Stimulated activated naive B cell treated with anti-CD40 and anti-IgM and Interleukin-4, amounts not matched to agents 10 μg/mL and 1 μg/mL and 100 μg/mL, for 72 hours (primary cell): ENCODE measurements at places on chromosomes 5 and 9.

DNA sequence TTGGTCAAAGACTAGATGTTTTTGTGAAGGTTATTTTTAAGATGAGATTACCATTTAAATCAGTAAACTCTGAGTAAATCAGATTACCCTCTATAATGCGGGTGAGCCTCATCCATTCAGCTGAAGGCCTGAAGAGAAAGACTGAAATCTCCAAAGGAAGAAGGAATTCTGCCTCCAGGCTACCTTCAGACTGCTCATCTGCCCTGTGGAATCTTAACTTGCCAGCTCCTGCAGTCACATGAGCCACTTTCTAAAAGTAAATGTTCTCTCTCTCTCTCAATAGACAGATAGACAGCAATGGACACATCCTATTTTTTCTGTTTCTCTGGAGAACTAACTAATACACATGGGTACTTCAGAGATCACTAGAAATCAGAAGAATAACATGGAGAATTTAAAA lies 182.8 kb downstream of the CFAP90 start:
- no peak overlapping the region for H3K4me3 ChIP-seq
- H3K27me3 ChIP-seq, result no peaks in the 10 kb centered on the region
- no peak for DNase-seq
- no peaks in the 10 kb centered on the region for H3K4me1 ChIP-seq
- no peaks in the 10 kb centered on the region for H3K36me3 ChIP-seq

DNA sequence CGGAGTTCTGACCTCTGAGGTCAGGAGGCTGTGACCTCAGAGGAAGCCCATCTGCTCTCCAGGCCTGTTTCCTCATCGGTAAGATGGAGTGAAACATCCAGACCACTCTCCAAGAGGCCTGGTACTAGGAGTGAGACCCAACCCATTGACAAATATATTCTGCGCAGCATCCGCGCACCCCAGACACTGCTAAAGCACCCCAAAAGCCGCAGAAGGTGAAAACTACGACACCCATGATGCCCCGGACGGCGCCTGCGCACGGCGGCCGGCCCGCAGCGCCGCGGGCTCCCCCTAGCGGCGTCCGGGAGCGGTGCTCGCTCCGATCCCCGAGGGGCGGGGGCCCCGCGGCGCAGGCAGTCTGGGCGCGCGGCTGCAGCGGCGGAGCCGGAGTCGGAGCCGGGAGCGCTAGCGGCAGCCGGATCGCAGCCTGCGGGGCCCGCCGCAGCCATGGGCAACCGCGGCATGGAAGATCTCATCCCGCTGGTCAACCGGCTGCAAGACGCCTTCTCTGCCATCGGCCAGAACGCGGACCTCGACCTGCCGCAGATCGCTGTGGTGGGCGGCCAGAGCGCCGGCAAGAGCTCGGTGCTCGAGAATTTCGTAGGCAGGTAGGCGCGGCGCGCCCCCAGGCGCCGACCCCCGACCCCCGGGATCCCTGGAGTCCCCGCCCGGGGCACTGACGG lies at the start of gene DNM1:
TSS of gene DNM1 (plus strand) at position 356 of the 683 bp plus-strand sequence. CDS start at position 448, 92 bp downstream.
- peak within 1 kb of the TSS; percentile 73 for H3K4me3 ChIP-seq
- H3K4me1 ChIP-seq, result peaks cover 9% of the 10 kb centered on the region
- DNase-seq, result peak; percentile 54

GRCh38 chr9:125504616-125505015 lies 202.4 kb downstream of the MAPKAP1 start:
- peaks cover 4% of the 10 kb centered on the region for H3K4me1 ChIP-seq
- peaks cover 45% of the 10 kb centered on the region for H3K36me3 ChIP-seq
- no peaks in the 10 kb centered on the region for H3K27me3 ChIP-seq
- H3K4me3 ChIP-seq, result no peak overlapping the region

GRCh38 chr9:13369431-13369830 lies 89.9 kb upstream of the MPDZ start:
- H3K27ac ChIP-seq, result no peak overlapping the region
- H3K36me3 ChIP-seq, result no peaks in the 10 kb centered on the region

DNA sequence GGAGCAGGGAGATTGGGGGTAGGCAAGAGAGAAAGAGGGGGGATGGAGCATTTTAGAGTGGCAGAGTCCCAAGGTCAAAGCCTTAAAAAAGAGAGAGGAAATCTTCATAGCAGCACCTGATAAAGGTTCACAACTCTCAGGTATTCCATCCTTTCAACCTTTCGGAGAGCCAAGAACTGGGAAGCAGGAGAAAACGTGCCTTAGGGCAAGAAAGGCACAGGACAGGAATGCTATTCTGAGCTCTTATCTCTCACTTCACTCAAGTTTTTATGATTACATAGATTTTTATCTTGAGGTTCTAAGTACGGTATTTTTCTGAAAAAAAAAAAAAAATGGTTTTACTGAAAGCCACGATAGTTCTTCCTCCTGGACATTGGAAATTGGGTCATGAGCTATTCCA lies 34.5 kb upstream of the SMAD5 start:
- no peak overlapping the region for H3K4me3 ChIP-seq
- H3K36me3 ChIP-seq, result no peaks in the 10 kb centered on the region
- H3K4me1 ChIP-seq, result no peaks in the 10 kb centered on the region
- H3K27ac ChIP-seq, result no peak overlapping the region
- peaks cover 25% of the 10 kb centered on the region for H3K27me3 ChIP-seq

- H3K27me3 ChIP-seq, result peaks cover 38% of the 10 kb centered on the region
- DNase-seq, result no peak
- H3K4me3 ChIP-seq, result peak overlapping the region; percentile 88
- H3K27ac ChIP-seq, result no peak overlapping the region
Measured at GRCh38 chr9:6644346-6645104, 1.0 kb downstream of the GLDC start.

DNA sequence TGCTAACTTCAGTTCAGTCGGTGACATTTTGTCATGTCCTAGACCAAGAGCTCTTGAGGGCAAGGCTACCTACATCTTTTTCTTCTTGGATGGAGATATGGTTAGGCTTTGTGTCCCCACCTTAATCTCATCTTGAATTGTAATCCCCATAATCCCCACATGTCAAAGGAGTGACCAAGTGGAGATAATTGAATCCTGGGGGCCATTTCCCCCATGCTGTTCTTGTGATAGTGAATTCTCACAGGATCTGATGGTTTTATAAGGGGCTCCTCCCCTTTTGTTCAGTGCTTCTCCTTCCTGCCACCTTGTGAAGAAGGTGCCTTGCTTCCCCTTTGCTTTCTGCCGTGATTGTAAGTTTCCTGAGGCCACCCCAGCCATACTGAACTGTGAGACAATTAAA lies 2.1 kb upstream of the CFAP90 start:
- no peak overlapping the region for H3K4me3 ChIP-seq
- no peak for DNase-seq
- H3K27me3 ChIP-seq, result peaks cover 38% of the 10 kb centered on the region
- peaks cover 6% of the 10 kb centered on the region for H3K36me3 ChIP-seq
- H3K4me1 ChIP-seq, result peaks cover 18% of the 10 kb centered on the region

- H3K36me3 ChIP-seq, result no peaks in the 10 kb centered on the region
- H3K4me1 ChIP-seq, result no peaks in the 10 kb centered on the region
- no peak overlapping the region for H3K4me3 ChIP-seq
- H3K27me3 ChIP-seq, result no peaks in the 10 kb centered on the region
- DNase-seq, result no peak
Measured at GRCh38 chr5:168793841-168794837, 215.0 kb upstream of the PANK3 start.

DNA sequence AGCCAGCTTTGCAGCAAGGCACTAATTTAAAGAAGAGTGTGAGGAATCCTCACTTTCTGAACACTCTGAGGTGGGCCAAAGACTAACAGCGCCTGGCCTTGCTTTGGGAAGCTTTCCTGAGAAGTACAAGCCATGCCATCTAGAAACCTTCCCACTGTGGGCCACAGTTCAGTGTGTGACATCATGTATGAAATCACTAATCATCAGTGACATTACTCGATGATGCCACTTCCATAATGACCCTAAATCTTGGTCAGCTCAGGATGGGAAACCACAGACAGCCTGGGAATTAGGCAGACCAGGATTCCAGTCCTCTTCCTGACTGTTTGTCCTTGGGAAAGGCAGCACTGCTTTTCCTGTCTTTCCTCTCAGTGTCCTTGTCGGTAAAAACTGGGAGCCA lies 54.2 kb upstream of the HSPA9 start:
- no peak overlapping the region for H3K4me3 ChIP-seq
- H3K27ac ChIP-seq, result no peak overlapping the region
- H3K4me1 ChIP-seq, result peaks cover 4% of the 10 kb centered on the region
- DNase-seq, result no peak
- no peaks in the 10 kb centered on the region for H3K36me3 ChIP-seq
